ENCODE measurements at places on chromosomes 4 and X. TPM values are rescaled to one million over a fixed set of nuclear protein-coding genes. Genes with fewer than 3 reads are reported as not detected.

Gene EDA
- total RNA-seq: 0.65 TPM

Gene ADAM29
- not detected for total RNA-seq

Gene NAA10
- 41.3 TPM for total RNA-seq

Gene TEX13D
- total RNA-seq: not detected

Gene MAP9
- under 0.01 TPM for total RNA-seq
